ENCODE measurements at places on chromosomes 12 and 14.

DNA sequence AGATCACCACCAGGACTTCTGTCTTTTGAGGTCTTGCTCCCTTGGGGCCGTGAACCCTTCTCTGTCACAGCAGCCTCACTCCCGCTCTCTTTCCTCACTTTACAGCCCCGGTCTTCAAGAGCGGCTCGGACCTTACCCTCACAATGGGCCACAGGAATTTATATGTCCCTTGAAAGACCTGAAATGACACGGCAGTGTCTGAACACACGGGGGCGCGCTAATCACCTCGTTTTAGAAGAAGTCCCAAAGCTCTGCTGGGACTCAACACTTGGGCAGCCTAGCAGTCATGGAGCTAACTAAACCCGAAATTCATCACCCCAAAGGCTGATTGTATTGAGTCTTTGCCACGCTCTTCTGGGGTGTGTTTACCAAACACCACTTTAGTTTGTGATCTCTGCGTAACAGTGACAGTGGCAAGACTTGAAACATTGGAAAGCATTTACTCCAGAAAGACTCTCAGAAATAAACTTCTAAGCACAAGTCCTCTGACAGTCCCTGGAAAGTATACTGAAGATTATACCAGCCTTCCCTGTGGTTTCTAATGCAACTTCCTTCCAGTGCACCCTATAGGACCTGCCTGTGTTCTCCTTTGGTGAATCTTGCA is 29.0 kb downstream of the SERPINA11 start:
- peak; percentile 19 for DNase-seq

DNA sequence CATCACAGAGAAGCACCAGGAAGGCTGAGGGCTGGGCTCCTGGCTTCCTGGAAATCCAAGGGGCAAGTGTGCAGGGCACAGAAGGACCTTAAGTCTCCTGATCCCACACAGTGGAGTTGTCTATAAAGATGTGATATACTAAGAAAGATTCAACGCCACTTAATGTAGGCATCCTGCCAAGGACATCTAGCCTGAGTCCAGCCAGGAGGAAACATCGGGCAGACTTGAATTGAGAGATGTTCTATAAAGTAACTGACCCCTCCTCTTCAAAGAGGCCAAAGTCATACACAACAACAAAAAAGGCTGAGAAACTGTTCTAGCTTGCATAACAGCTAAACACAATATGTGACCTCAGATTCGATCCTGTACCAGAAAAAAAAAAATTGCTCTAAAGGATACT is 299.5 kb upstream of the NOS1 start:
- DNase-seq, result no peak

GRCh38 chr14:89178800-89179535 is 238.1 kb downstream of the FOXN3 start:
- no peak for DNase-seq

DNA sequence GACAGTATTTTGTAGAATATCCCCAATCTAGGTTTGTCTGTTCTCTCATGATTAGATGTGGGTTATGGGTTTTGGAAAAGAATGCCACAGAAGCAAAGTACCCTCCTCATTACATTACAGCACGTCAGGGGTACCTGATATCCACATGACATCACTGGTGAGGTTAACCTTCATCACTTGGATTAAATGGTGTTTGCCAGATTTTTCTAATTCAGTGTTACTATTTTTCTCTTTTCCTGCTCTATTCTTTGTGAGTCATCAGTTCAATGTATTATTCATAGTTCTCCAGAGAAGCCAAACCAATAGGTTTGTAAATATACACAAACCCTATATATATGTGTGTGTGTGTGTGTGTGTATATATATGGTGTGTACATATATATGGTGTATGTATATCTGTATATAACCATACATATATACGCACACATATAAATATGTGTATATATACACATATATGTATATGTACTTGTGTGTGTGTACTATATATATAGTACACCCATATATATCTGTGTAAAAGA is 131.4 kb downstream of the LMNTD1 start:
- no peak for DNase-seq

GRCh38 chr12:10213168-10214135 is 775 bp downstream of the GABARAPL1 start:
- peak; percentile 48 for DNase-seq

DNA sequence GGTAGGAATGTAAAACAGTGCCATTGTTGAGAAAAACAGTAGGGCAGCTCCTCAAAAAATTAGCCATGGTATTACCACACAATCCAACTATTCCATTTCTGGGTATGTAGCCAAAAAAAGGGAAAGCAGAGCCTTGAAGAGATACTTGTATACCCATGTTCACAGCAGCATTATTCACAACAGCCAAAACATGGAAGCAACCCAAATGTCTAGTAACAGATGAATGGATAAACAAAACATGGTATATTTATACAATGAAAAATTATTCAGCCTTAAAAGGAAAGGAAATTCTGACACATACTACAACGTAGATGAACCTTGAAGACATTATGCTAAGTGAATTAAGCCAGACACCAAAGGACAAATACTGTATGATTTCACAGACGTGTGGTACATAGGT is 67.6 kb upstream of the GNG2 start:
- no peak for DNase-seq

DNA sequence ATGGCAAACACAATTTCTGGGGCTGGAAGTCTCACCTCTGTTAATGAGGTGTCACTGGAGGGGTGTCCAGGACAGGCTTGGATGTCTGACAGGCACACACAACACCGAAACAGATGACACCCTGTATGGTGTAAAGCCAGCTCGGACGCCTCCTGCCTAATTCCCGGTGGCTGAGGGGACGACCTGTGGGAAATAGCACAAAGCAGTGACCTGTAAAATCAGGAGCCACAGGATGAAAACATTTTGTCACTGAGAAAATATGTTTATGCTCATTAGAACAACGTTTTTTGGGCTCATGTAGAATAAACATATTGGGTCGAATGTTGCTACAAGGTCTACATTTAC is 285.0 kb upstream of the RTL1 start:
- DNase-seq, result no peak
